ENCODE measurements at places on chromosomes 5 and 9. TPM values are rescaled to one million over a fixed set of nuclear protein-coding genes. Genes with fewer than 3 reads are reported as not detected.

Gene FOXD4
- total RNA-seq, result not detected

- no peak for DNase-seq
Observed at GRCh38 chr5:114450437-114450836, 88.6 kb downstream of the KCNN2 start.

GRCh38 chr5:59640411-59640810, 253.1 kb downstream of the PDE4D start:
- no peak for DNase-seq

DNA sequence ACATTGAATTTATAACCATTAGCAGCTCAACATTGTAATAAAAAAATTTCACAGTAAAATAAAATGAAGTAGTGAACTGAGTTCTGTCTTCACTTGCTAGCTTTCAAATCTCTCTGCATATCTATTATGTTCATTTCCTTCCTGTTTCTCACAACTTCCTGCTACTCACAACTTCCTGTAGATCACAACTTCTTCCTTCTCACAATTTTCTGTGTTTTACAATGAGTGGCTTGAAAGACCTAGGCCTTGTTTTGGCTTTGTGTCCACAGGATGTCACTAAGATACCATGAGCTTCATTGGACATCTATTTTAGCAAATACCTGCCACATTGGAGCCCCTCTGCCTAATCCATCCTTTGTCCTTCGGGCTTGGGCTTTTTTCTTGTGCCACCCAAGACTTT, 480.3 kb upstream of the ADAMTS16 start:
- DNase-seq, result no peak

All from activated T-cell treated with anti-CD3 and anti-CD28 coated beads, Interleukin-2, amount 50 U/mL, for 4 hours (primary cell).